ENCODE measurements at places on chromosomes 2 and 18.

DNA sequence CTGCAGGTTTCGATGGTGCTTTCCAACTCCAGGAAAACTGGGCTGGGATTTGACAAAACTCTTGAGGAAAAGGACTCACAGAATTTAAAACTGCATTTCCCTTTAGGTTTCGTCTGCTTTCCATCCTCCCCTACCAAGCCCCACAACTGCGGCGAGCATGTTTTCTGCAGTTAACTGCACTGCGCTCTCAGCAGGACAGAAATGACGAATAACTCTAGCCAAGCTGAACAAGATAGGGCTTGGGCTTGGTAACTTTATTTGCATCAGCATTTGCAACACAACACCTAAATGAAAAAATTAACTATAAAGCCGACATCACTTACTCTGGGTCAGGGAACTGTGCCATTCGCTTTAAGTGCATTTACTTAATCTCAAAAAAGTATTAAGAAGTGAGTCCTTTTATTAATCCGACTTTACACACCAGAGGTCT, 669 bp upstream of the PIKFYVE start:
- no peak for DNase-seq

DNA sequence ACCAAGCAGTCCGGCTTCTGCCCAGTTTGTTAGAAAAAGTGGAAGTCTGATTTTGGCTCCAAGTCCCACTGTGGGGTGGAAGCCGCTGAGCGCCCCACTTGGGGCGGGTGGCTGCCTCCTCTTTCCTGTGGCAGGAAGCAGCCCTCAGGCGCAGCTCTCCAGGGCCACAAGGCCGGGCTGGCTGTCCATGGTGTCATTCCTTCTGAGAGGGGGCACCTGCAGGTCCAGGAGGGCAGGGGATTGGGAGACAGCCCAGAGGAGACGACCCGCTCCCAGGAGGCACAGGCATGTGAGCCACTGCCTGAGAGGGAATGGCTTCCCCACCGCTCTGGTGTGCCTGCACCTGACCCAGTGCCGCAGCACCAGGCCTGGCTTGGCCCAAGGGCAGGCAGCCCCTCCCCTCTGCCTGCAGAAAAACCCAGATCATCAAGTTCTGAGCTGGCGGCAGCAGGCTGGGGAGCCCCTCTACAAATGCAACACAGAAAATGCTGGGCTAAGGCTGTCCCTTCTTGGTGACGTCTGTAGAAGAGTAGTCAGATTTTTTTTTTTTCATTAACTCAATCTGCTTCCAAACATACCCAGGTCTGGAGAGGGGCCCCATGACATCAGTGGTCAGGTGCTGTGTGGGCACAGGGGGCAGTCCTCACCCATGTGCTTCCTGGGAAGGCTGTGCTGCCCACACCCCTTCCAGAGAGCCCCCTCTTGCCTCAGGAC, 38.4 kb downstream of the HS6ST1 start:
- DNase-seq: no peak

DNA sequence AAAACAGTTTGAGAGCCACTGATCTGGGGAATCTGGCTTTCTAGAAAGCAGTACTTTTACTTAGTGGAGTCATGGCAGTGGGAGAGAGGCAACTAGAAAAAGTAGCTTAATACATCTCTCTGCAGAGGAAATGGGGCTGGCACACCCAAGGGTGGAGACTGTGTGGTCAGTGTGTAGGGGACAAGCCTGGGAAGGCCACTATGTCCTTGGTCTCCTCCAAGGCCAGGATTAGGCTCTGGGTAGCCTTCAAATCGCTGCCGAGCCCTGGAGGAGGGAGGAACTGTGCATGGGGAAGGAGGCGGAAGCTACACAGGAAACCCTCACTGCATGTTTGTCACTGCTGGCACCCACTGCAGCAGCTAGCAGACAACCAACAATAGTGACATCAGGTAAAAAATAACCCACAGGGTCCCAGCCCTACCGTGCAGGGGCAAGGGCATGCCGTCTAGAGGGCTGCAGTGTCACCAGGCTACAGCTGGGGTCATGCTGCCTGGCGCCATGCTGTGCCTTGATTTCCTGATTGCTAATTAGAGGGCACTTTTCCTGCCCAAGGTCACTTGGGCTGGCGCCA, 34.8 kb downstream of the LBH start:
- no peak for DNase-seq

GRCh38 chr2:231128541-231128940, 3.7 kb upstream of the HTR2B start:
- peak; percentile 19 for DNase-seq

DNA sequence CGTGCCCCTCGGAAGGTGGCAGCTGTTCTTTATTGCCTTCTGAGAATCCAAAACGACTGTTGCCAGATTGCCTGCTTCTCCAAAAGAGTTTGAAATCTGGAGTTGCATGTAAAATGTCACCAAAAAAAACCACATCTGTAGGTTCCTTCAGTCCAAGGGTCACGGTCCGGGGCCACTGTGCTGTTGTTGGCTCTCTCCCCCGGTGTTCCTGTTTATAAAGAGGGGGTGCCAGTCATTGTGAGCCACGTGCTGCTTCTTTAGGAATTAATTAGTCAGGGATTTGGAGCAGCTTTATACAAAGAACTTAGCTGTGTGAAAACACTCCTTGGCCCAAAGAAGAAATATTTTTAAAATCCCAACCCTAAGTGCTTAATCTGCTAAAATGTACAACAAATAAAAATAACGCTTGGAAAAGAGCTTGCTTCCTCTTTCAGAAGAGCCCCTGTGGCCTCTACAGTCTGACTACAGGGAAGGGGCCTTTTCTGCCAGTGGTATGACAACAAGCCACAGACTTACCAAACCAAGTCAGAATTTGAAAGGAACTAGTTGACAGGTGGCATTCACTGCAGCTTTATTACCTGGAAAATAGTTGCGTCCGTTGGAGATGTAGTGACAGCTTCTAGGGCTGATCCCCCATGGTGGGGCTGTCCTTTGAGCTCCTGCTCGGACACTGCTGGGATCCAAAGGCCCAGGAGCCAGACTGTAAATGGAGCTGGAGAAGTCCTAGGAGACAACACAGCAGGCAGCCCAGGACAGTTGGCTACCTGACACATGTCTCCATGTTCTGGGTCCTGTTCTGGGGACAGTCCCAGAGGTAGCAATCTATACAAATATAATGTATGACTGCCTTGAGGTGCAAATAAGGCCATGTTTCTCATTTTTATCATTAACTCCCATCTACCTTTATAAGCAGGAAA, 84.5 kb upstream of the SLC1A4 start:
- DNase-seq: no peak

DNA sequence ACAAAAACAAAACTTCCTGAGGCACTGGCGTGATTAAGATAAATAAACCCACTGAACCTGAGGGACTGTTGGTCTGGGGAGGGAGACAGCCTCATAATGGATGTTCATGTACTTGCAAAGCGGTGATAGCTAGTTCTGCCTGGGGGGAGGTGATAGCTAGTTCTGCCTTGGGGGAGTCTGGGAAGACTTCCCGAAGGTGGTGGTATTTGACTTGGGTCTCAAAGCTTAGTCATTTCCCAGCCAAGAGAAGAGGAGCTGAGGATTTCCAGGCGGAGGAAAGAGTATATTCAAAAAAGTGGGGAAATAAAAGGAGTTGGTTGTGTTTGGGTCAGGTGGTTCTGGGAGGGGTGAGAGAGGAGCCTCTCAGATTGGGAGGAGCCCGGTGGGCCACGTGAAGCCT, 24.7 kb downstream of the DGKD start:
- no peak for DNase-seq

- DNase-seq: no peak
Measured at GRCh38 chr2:233479616-233480489, 86.7 kb downstream of the USP40 start.

DNA sequence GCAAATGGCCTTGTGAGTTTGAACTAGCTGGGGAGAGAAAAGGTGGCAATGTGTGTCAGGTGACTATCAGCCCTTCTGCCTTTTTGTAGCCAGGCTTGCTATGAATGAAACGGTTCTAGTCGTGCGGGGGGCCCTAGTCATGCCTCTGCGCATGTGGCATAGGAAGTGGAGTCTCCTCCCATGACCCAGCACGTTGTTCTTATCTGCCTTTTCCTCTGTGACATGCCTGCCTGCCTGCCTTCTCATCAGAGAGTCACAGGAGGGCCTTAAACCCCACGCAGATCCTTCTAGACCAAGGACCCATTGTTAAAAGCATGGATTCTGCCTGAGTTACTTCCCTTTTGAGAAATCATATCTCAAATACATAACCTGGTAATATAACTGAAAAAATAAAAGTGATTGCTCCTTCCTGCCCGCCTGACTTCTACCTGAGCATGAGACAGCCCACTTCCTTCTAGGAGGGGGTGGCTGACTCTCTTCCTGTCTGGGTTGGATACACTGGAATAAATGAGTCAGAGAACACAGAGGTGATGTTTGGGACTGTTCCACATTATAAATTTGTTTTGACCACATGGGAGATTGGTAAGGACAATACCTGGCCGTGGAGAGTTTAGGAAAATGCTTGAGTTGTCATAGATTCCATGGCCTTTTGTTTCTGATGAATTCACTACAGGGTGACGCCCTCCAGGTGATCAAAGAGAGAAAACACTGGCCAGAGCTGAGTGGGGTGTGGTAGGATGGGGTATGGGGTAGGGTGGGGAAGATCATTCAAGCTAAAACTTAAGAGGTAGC, 49.8 kb downstream of the FBLN7 start:
- no peak for DNase-seq

GRCh38 chr2:109352056-109352897, 223.3 kb downstream of the SH3RF3 start:
- DNase-seq: no peak

DNA sequence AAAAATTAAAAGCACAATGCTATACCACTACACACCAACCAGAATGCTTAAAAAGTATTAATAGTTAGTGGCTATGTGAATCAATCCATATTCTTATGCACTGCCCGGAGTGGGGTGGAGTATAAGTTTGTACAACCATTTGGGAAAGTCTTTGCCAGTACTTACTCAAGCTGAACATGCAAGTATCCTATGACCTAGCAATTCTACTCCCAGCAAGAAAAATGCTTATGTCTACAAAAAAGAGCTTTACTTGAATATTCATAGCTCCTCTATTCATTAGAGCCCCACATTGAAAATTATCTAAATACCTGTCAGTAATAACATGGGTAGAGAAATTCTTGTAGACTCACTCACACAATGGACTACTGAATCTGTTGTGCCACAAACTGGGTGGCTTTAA, 21.4 kb upstream of the CNOT11 start:
- DNase-seq: peak; percentile 41

- peak; percentile 52 for DNase-seq
Measured at GRCh38 chr18:32158108-32158624, 31.7 kb upstream of the MEP1B start.

GRCh38 chr2:74436848-74437695, 4.7 kb downstream of the RTKN start:
- no peak for DNase-seq

All from Caki2 (cell line).